ENCODE measurements at places on chromosomes 11 and 22.
A peak's percentile ranks its signal among the peaks of the same experiment; 100 is the strongest.

DNA sequence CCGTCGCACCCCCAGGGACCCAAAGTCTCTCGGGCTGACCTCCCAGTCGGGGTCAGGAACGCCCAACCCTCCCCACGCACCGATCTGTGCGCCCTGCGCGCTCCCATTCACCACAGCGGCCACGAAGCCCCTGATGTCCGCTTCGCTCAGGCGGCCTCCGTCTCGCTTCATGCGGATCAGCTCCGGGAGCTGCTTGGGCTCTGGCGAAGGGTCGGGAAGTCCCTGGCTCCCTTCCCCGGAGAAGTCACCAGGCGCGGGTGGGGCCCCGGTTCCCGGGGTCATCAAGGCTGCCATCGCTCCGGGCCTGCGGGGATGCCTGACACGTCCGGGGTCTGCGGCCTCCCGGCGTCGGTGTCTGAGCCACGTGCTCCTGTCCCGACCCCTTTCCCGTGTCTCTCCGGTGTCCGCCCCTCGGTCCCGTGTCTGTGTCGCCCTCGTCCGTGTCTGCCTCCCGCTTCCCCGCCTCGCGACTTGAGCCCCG, 356 bp downstream of the TYMP start:
- DNase-seq: no peak

DNA sequence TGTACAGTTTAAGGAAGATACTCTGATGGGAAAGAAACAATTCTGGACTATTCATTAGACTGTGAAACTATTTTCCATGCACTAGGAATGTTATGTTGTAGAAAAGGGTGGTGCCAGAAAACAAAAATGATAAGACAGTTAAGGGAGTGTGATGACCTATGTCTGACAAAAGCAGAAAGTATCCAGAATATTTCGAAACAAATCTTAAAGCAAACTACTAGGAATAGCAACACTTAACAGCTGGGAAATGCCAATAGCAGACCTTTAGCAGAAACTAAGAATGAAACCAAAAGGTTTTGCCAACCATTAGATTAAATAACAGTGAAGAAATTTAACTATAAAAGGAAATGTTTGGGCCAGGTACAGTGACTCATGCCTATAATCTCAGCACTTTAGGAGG, 3.3 kb upstream of the ARHGAP20 start:
- no peak for DNase-seq

DNA sequence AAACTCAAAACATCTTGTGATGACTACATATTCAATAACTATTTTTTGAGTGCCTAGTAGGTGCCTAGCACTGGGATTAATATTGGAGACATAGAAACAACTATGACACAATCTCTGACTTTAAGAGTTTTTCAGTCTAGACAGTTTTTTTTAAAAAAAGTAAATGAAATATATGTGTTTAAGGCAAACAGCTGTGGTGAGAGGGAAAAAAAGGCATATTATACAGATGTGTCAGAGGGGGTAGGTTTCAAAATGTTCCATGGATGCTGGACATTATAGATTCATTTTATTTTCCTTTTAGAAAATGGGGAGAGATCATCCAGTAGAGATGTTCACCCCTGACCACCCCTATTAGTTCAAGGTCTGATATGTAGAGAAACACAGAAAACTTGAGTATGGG, 90.8 kb downstream of the LUZP2 start:
- DNase-seq: no peak

DNA sequence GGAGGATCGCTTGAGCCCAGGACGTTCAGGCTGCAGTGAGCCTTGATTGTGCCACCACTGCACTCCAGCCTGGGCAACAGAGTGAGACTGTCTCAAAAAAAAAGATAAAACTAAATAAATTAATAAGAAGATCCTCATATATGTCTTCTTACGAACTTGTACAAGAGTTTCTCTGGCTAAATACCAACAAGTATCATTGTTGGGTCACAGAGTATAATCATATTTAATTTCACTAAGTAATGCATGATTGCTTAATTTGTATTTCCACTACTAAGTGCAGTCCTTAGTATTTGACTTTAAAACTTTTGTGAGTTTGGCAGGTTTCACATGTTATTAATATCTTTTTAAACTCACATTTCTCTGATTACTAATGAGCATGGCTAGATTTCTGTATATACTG, 60.9 kb downstream of the PACS1 start:
- no peak for DNase-seq

DNA sequence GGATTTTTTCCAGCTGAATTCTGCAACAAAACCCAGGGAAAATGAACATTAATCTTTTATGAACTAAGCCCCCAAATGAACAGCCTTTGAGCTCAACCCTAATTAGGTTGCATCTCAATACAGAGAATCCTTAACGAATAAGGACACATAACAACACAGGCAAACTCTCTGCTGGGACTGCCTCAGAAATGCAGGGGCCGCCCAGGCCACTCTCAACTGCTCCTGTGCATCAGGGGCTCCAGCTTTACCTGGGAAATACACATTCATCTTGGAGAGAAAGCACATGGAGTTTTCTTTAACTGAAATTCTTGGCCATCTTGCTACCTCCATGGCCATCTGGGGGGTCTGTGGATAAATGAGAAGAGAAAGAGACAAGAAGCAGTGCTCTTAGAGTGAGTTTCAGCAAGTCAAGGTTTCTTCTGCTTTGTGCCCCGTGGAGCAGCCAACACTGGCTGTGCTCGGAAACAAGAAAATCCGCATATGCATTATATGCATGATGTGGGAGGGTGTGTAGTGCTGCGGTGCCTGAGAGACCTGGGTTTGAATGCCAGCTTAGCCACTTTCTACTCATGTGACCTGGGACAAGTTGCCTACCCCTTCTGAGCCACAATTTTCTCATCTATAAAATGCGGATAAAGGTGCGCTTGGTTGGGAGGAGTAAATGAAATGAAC, 81.9 kb upstream of the RCN1 start:
- no peak for DNase-seq

DNA sequence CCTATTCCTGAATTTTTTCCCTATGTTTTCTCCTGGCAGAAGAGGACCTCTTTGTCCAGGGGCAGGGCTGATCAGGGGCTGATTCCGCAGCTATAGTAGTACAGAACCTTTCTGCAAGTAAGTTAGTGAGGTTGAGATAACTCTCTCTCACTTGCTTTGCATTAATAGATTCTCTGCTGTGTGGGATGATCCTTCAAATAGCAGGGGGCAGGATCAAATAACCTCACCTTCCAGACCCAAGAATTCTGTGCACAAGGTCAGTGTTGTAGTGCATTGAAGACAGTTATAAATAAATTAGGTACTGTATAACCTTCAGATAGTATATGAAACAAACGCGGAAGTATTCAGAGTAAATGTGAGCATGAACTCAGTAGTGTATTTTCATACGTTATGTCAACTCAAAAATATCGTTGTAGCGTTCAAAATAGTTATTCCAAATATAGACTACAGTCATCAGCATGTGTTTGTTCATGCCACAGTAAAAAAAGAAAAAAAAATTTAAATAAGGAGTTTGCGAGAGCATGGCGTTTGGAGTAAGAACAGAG, 278 bp downstream of the MMP26 start:
- DNase-seq: no peak

DNA sequence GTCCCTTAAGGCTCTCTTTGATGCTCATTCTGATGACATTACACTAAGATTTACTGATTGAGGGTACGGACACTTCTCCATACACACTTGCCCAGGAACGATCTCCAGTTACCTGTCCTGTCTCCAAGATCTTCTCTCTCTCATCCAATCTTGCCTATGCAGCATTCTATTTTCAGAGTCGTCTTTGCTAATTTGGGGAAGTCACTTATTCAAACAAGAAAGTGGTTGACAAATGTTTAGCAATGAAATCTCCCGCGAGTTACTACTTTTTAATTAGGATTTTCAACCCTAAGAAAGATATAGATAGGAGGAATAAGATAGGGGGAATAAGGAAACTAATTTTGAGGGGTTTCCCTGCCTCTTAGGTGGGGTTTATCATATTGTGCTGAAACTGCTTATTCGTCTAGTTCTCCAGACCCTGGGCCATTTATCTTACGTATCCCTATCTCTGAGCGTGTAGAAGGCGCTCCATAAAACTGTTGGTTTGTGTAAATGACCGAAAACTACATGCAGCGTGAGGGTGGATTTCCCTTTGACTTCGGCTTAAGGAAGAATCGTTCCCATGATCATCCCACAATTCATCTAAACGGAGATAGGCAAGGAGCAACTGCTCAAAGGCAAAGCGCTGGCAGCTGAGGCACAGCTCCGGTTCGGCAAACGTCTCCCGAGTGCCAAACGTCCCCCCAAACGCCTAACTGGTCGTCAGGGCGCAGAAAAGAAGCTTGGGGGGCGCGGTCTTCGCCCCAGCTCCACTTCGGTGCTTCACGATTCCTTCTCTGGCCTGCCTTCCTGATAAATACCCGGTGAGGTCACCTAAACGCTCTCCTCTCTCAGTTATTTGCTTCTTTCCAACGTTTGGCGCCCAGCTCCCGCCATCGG, 804 bp downstream of the APIP start:
- DNase-seq: peak; percentile 13

- no peak for DNase-seq
Observed at GRCh38 chr11:17786824-17787525, 52.4 kb downstream of the KCNC1 start.

DNA sequence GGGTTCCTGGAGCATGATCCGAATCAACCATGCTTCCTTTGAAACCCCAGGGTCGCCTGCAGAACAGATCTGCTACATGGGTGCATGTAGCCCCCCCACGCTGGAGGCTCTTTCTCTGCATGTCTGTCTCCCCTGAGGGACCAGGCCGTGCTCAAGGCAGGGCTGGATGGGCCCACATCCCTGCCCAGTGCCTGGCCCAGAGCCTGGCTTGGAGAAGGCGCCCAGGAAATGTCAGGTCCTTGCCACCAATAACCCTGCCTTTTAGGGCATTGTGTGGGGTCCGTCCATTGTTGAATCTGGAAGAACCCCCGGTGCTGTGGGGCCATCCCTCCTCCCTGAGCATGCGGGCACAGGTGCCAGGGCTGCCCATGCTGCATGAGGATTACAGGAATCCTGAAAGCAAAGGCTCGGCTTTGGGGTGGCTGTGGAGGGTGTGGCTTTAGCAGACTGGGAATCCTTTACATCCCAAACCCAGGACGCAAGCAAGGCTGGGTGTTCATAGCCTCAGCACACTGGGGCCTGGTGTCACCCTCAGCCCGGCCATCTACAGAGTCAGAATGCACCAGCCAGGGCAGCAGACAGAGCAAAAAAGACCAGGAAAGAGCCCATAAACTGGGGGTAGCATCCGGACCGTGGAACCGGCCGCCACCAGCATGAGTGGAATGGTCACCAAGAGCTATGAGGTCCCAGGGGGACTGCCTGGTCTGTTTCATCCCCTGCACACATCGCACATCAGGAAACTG, 48.2 kb downstream of the RTL6 start:
- no peak for DNase-seq

DNA sequence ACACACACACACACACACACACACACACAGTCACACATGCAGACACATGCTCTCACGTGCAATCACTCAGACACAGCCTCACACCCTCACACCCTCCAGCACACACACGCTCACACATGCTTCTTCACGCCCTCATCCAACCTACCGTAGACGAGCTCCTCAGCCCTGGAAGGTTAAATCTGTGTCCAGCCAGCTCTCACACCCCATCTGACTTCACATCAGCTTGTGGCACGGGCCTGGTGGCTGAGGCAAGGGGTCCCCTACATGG, 1.3 kb upstream of the SCUBE1 start:
- DNase-seq: no peak

GRCh38 chr11:110860461-110860860, 148.2 kb upstream of the ARHGAP20 start:
- no peak for DNase-seq

- DNase-seq: no peak
Observed at GRCh38 chr11:70826541-70827335, 425.6 kb downstream of the SHANK2 start.

DNA sequence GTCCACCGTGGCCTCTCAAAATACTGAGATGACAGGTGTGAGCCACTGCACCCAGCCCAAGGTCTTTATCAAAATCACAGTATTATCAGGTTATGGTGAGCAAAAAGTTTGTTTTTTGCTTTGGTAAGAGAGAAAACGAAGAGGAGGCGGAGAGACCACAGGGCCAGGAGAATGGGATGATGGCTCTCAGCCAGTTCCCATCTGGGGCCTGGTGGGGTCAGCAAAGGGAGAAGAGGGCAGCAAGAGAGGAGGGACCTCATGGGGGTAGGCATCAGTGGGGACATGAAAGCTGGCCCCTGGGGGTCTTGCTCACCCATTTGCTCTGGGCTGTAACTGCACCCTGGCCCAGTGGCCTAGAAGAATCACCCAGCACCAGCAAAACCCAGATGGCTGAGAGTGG, 190.2 kb downstream of the SHANK2 start:
- no peak for DNase-seq

GRCh38 chr11:60915248-60915914, 1.4 kb downstream of the TMEM109 start:
- peak; percentile 67 for DNase-seq

DNA sequence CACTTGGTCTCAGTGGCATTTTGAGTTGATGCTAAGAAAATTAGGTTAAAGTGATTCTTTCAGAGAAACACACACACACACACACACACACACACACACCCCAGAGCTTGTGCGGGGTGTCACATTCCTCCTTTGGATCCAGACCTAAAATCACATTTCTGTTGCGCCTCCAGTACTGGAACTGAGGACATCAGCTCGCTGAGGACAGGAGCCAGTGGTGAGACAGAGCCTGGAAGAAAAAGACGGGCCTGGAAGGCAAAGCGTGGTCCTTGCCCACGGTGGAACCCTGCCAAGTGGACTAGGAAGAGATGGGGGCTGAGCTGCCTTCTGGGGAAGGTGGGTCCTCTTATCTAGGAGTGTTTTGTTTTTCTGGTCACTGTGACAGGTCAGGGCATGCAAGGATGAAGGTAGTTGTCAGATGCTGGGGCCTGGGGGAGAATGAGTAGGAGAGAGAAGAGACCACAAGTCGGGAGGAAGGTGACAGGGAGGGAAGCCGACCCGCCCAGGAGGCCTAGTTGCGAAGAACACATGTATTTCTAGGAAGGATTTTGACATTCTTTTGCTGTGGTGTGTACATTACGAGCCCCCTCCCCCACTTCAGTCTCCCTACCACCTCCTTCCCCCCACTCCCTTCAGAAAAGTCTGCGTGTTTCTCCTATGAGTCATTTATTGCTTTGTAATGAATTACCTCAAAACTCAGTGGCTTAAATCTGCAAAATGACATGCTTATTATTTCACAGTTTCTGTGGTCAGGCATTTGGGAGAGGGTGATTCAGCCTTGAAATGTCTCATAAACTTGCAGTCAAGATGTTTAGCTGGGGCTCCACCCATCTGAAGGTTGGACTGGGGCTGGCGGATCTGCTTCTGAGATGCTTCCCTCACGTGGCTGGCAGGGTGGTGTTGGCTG, 4.8 kb upstream of the ELFN2 start:
- DNase-seq: peak; percentile 88

DNA sequence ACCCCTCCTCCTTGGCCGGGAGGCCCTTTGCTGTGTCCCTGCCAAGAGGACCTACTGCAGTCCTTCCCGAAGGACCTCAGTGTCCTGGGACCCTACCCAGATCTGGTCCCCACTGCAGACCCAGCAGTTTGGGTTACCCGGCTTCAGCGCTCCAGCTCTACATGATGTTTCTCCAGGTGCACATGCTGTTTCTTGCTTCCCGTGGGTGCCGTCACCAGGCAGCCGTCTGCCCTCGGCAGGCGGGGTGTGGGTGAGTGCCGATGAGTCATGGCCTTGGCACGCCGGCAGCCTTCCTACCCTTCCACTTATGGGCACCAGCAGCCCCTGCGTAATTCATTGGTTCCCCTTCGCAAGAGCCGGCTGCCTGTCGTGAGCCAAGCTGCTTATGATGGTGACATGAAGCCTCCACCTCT, 101.8 kb downstream of the BCR start:
- peak; percentile 34 for DNase-seq

- no peak for DNase-seq
Observed at GRCh38 chr11:45652781-45653180, 12.6 kb downstream of the CHST1 start.
